HFFc6 (cell line): ENCODE measurements at places on chromosomes 4 and X.

DNA sequence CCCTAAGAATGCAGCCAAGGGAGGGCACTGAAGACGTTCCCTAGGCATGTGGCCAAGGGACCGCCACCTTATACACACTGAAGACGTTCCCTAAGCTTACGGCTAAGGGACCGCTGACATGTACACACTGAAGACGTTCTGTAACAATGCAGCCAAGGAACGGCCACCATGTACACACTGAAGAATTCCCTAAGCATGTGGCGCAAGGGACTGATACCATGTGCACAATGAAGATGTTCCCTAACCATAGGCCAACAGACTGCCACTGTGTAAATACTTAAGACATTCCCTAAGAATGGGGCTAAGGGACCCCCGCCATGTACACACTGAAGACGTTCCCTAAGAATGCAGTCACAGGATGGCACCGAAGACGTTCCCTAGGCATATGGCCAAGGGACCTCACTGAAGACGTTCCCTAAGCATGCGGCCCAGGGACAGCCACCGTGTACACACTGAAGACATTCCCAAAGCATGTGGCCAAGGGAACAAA lies 36.1 kb downstream of the DHRSX start:
- no peaks in the 10 kb centered on the region for H3K27me3 ChIP-seq
- H3K4me3 ChIP-seq: no peak overlapping the region
- no peak overlapping the region for H3K27ac ChIP-seq
- H3K36me3 ChIP-seq: peaks cover 3% of the 10 kb centered on the region; the same call in 1 of the 2 replicates
- no peaks in the 10 kb centered on the region for H3K4me1 ChIP-seq
- no peak for DNase-seq

- H3K27ac ChIP-seq: peak overlapping the region; percentile 78
- H3K27me3 ChIP-seq: no peaks in the 10 kb centered on the region
- peak overlapping the region; percentile 57 for H3K4me3 ChIP-seq
- DNase-seq: peak; percentile 81
Measured at GRCh38 chr4:176400816-176401461, 81.2 kb downstream of the SPCS3 start.

- peaks cover 54% of the 10 kb centered on the region for H3K4me1 ChIP-seq
- DNase-seq: peak; percentile 30
- H3K4me3 ChIP-seq: peak overlapping the region; percentile 34; the same call in 1 of the 2 replicates
- H3K36me3 ChIP-seq: peaks cover 11% of the 10 kb centered on the region
- H3K27me3 ChIP-seq: no peaks in the 10 kb centered on the region; the same call in 1 of the 2 replicates
- H3K27ac ChIP-seq: peak overlapping the region; percentile 32
Measured at GRCh38 chrX:66622209-66622608, 16.7 kb downstream of the EDA2R start.

GRCh38 chr4:188423039-188423438 lies 283.8 kb downstream of the TRIML1 start:
- no peak for DNase-seq
- no peak overlapping the region for H3K4me3 ChIP-seq
- H3K27ac ChIP-seq: no peak overlapping the region
- peaks cover 4% of the 10 kb centered on the region for H3K27me3 ChIP-seq

DNA sequence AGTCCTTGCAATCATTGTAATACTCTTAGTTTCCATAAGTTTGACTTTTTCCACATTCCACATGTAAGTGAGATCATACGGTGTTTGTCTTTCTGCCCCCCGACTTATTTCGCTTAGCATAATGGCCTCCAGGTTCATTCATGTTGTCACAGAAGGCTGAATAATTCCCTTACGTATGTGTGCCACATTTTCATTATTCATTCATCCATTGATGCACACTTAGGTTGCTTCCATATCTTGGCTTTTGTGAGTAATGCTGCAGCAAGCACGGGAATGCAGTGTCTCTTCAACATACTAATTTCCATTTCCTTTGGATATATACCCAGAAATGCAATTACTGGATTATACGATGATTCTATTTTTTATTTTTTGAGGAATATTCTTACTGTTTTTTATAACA lies 22.0 kb upstream of the VEGFC start:
- H3K27me3 ChIP-seq: no peaks in the 10 kb centered on the region
- DNase-seq: peak; percentile 68
- H3K27ac ChIP-seq: peak overlapping the region; percentile 90
- peaks cover 83% of the 10 kb centered on the region for H3K4me1 ChIP-seq
- H3K36me3 ChIP-seq: no peaks in the 10 kb centered on the region

- H3K27me3 ChIP-seq: no peaks in the 10 kb centered on the region
- H3K36me3 ChIP-seq: peaks cover 8% of the 10 kb centered on the region; the same call in 1 of the 2 replicates
- DNase-seq: peak; percentile 33
- H3K4me3 ChIP-seq: peak overlapping the region; percentile 36; the same call in 1 of the 2 replicates
- peak overlapping the region; percentile 31; the same call in 1 of the 2 replicates for H3K27ac ChIP-seq
Measured at GRCh38 chrX:130028196-130028595, 45.8 kb downstream of the BCORL1 start.

DNA sequence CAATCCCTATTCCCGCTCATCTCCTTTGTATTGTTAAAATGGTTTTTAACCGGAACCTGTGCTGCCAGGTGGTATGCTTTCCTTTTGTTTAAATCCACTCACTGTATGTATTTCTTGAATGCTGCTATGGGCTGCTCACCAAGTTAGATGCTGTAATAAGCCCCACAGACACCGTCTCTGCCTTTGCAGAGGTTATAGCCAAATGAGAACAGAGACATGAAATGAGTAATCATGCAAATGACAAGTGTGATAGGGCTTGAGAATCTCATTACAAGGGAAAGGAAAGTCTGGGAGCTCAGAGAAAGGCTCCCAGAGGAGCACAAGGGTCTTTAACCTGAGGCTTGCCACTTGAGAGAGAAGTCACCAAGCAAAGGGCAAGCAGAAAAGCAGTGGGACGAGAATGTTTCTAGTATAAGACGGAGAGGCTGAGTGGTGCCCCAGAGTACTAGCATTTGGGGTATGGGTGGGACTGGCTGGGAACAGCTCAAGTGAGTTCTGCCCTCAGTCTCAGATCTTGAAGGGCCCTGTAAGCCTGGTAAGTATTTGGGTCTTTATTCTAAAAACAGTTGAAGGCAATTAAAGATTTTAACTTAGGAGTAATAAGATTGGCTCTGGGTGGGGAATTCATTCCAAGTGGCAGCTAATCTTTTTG lies 110.8 kb upstream of the H2AZ1 start:
- no peak overlapping the region for H3K27ac ChIP-seq
- peaks cover 42% of the 10 kb centered on the region for H3K4me1 ChIP-seq
- H3K27me3 ChIP-seq: no peaks in the 10 kb centered on the region; the same call in 1 of the 2 replicates
- DNase-seq: no peak

- no peaks in the 10 kb centered on the region for H3K4me1 ChIP-seq
- H3K27ac ChIP-seq: no peak overlapping the region
- DNase-seq: no peak
- H3K4me3 ChIP-seq: no peak overlapping the region
- no peaks in the 10 kb centered on the region for H3K36me3 ChIP-seq
- H3K27me3 ChIP-seq: no peaks in the 10 kb centered on the region; the same call in none of the 2 replicates
Measured at GRCh38 chr4:5995901-5996623, 22.2 kb downstream of the C4orf50 start.

- no peak overlapping the region for H3K4me3 ChIP-seq
- peaks cover 4% of the 10 kb centered on the region; the same call in 1 of the 2 replicates for H3K36me3 ChIP-seq
- H3K27me3 ChIP-seq: peaks cover 51% of the 10 kb centered on the region
- no peaks in the 10 kb centered on the region for H3K4me1 ChIP-seq
- H3K27ac ChIP-seq: no peak overlapping the region
Measured at GRCh38 chr4:4704267-4704666, 155.2 kb upstream of the MSX1 start.

- no peak overlapping the region for H3K27ac ChIP-seq
- DNase-seq: no peak
- no peak overlapping the region for H3K4me3 ChIP-seq
- peaks cover 7% of the 10 kb centered on the region for H3K4me1 ChIP-seq
- H3K27me3 ChIP-seq: no peaks in the 10 kb centered on the region
Measured at GRCh38 chr4:25379591-25379990, 2.5 kb downstream of the ANAPC4 start.

DNA sequence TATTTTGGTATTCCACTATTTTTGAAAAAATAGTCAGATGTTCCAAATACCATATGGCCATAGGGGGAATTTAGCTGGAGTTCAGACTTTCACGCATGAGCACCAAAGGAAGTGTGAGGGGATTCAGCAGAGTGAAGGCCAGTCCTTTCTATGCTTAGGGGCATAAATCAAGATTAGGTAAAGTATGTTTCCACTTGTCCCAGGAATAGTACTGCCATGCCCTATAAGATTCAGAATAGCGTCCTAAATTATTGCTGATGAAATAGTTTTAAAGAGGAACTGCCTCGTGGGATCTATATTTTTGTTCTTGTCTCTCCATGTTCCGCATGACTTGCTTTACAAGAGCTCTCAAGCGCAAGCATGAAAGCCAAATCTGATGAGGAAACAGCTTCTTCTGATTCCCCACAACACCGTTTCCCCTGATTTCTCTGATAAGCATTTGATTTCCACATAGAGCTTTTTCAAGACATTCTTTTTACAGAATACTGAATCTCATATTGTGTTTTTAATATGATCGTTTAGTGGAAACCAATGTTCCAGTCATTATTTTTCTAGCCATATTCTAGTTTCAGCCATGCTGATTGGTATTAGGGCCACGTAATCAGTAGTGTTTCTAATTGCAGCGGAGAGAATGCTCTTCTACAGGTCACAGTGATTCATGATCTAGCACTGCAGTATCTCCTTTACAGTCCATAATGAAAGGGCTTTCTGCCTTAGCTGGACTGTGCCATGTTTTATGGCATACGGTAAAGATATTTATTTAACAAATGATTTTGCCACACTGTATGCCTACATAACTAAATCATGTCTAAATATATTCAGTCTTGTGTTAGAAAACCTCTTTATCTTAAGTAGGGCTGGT lies 492.3 kb downstream of the CENPC start:
- DNase-seq: no peak
- no peak overlapping the region for H3K27ac ChIP-seq
- H3K4me3 ChIP-seq: no peak overlapping the region
- H3K4me1 ChIP-seq: no peaks in the 10 kb centered on the region
- H3K36me3 ChIP-seq: no peaks in the 10 kb centered on the region

DNA sequence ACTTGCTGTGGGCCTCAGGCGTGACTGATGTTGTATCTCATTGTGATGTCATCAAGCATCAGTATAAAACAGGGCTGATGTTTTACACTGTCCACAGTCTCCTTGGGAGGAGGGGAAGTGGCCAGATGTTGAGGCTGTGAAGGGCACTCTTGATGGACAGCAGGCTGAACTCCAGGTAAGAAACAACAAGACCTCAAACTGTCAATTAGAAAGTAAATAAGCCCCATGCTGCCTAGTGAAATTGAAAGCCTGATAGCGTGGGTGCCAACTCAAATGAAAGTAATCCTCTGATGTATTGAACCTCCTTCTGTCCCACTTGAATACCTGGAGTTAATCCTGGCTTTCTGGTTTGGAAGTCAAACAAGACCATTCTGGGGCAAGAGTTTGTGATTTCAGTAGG lies 19.7 kb downstream of the VSIG1 start:
- H3K4me1 ChIP-seq: no peaks in the 10 kb centered on the region
- H3K36me3 ChIP-seq: no peaks in the 10 kb centered on the region
- H3K4me3 ChIP-seq: no peak overlapping the region
- DNase-seq: no peak
- peaks cover 6% of the 10 kb centered on the region for H3K27me3 ChIP-seq

GRCh38 chr4:180947425-180947824 lies 1295.8 kb upstream of the TENM3 start:
- H3K4me3 ChIP-seq: no peak overlapping the region
- no peak overlapping the region for H3K27ac ChIP-seq
- H3K4me1 ChIP-seq: no peaks in the 10 kb centered on the region
- no peaks in the 10 kb centered on the region for H3K27me3 ChIP-seq
- H3K36me3 ChIP-seq: no peaks in the 10 kb centered on the region
- no peak for DNase-seq

DNA sequence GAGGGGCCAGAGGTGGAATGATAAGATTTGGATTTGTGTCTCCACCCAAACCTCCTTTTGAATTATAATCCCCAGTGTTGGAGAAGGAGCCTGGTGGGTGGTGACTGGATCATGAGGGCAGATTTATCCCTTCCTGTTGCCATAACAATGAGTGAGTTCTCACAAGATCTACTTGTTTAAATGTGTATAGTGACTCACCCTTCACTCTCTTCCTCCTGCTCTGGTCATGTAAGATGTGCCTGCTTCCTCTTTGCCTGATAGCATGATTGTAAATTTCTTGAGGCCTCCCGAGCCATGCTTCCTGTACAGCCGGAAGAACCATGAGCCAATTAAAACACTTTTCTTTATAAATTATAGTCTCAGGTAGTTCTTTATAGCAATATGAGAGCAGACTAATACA lies 348.6 kb downstream of the AR start:
- no peaks in the 10 kb centered on the region; the same call in 1 of the 2 replicates for H3K27me3 ChIP-seq
- no peaks in the 10 kb centered on the region for H3K4me1 ChIP-seq
- H3K36me3 ChIP-seq: no peaks in the 10 kb centered on the region
- no peak for DNase-seq

DNA sequence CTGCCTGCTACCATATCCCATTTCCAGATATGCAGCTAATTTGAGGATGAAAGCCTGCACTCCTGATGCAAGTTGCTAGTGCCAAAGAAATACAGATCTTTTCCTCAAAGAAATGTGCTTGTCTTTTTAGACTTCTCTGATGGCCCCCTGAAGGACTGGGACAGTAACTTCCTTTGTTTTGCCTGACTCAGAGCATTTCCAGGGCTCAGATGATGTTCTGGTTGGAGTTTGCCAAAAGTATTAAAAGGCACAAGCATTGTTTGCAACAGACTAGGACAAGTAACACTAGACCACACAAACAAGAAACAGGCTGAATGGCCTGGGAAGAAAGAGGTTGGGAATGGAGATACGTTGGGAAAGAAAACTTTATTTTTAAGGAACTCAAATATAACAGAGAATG lies 175.2 kb downstream of the IL13RA2 start:
- DNase-seq: no peak
- H3K4me3 ChIP-seq: no peak overlapping the region
- H3K36me3 ChIP-seq: no peaks in the 10 kb centered on the region
- H3K4me1 ChIP-seq: 0 out of 2 replicates have a peak, but pooled peaks cover 5% of the 10 kb centered on the region
- H3K27me3 ChIP-seq: no peaks in the 10 kb centered on the region; the same call in 1 of the 2 replicates

GRCh38 chr4:132001542-132001941 lies 1147.6 kb upstream of the PCDH10 start:
- peaks cover 7% of the 10 kb centered on the region; the same call in 1 of the 2 replicates for H3K4me1 ChIP-seq
- H3K27me3 ChIP-seq: no peaks in the 10 kb centered on the region
- H3K4me3 ChIP-seq: no peak overlapping the region
- H3K36me3 ChIP-seq: no peaks in the 10 kb centered on the region
- peak overlapping the region; percentile 48; the same call in 1 of the 2 replicates for H3K27ac ChIP-seq
- DNase-seq: peak; percentile 83
